ENCODE measurements at places on chromosomes 1 and 21.

- DNase-seq = no peak
Measured at GRCh38 chr1:232059726-232060374, 433.3 kb downstream of the DISC1 start.

- DNase-seq = no peak
Measured at GRCh38 chr21:26892151-26892550, 46.9 kb upstream of the ADAMTS1 start.

DNA sequence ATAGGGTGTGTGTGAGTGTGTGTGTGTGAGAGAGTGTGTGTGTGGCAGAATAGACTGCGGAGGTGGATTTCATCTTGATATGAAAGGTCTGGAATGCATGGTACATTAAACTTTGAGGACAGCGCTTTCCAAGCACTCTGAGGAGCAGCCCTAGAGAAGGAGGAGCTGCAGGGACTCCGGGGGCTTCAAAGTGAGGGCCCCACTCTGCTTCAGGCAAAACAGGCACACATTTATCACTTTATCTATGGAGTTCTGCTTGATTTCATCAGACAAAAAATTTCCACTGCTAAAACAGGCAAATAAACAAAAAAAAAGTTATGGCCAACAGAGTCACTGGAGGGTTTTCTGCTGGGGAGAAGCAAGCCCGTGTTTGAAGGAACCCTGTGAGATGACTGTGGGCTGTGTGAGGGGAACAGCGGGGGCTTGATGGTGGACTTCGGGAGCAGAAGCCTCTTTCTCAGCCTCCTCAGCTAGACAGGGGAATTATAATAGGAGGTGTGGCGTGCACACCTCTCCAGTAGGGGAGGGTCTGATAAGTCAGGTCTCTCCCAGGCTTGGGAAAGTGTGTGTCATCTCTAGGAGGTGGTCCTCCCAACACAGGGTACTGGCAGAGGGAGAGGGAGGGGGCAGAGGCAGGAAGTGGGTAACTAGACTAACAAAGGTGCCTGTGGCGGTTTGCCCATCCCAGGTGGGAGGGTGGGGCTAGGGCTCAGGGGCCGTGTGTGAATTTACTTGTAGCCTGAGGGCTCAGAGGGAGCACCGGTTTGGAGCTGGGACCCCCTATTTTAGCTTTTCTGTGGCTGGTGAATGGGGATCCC is 18.3 kb upstream of the HDAC1 start:
- peak; percentile 57 for DNase-seq

GRCh38 chr1:202812176-202813026 is 1.6 kb downstream of the PCAT6 start:
- DNase-seq = no peak

DNA sequence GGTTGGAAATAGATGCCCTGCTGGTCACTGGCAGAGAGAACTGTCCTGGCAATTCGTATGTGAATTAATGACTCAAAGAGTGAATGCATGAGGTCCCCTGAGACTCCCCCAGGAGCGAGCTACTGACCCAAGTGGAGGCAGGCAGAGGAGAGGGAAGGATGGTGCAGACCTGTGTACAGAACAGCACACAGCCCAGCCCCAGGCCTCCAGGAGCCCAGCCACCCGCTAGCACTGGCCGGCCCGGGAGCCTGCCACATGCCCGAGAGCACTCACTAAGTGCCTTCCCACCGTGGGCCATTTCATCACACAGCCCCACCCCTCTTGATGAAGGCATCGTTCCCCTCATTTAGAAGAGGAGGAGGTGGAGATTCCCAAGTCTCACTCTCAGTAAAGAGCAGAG is 62.0 kb upstream of the IGSF21 start:
- DNase-seq = no peak

- DNase-seq = no peak
Measured at GRCh38 chr1:201737352-201738060, 91.5 kb upstream of the IPO9 start.

DNA sequence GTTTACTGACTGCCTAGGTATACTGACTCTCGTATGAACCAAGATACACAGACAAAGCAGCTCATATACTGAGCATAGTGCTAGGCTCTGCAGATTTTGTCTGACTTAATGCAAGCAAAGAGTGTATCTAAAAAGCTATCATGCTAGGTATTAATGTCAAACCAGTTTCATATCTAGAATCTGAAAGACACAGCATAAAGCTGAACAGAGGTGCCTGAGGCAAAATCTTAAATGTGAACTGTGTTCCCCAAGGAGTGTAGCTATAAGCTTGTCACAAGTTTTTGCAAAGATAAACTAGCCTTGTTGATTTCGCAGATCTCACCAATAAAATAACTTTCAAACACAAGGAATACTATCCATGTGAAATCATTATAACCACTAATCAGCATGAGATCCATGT is 18.1 kb downstream of the JAK1 start:
- DNase-seq = no peak

DNA sequence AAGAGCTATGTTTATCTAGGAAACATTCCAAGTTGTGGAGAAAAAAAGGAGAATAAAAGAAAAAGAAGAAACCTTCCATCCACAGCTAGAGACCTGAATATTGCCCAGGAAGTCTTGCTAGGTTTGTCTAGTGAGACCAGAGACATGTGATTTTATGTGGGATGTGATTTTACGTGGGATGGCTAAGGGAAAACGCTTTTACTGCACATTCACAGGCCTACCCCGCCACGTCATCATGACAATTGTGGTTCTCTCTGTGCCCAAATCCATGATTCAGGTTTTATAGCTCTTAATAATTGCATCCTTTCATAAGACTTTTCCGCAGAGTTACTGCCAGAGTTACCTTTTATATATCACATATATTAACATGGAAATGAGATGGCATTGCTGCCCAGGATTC is 86.4 kb upstream of the SSX2IP start:
- DNase-seq = no peak

DNA sequence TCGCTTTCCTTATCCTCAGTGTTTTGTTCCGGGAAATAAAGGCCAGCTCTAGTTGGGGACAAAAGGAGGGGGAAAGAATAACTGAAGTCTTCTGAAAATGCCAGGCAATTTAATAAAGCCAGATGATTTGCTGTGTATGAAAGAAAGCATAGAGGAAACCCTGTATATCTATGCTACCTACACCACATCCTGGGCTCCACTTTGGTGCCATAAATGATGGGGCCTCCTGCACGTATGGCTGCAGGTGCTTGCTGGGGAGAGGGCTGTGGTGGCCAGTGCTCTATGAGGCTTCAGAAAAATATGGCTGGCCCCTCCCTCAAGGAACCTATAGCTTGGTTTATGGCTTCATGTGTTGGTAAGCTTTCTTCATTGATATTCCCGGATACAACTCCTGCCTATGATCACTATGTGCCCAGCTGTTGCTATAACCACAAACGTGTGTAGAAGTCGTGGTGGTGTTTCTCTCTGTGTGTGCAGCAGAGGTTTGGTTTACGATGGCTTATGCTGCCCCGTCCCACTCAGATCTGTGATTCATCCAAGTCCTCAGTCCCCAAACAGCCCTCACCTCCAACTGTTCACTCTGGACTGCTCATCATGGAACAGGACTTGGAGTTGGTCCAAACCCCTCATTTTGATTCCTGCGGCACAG is 59.5 kb downstream of the BACE2 start:
- no peak for DNase-seq

DNA sequence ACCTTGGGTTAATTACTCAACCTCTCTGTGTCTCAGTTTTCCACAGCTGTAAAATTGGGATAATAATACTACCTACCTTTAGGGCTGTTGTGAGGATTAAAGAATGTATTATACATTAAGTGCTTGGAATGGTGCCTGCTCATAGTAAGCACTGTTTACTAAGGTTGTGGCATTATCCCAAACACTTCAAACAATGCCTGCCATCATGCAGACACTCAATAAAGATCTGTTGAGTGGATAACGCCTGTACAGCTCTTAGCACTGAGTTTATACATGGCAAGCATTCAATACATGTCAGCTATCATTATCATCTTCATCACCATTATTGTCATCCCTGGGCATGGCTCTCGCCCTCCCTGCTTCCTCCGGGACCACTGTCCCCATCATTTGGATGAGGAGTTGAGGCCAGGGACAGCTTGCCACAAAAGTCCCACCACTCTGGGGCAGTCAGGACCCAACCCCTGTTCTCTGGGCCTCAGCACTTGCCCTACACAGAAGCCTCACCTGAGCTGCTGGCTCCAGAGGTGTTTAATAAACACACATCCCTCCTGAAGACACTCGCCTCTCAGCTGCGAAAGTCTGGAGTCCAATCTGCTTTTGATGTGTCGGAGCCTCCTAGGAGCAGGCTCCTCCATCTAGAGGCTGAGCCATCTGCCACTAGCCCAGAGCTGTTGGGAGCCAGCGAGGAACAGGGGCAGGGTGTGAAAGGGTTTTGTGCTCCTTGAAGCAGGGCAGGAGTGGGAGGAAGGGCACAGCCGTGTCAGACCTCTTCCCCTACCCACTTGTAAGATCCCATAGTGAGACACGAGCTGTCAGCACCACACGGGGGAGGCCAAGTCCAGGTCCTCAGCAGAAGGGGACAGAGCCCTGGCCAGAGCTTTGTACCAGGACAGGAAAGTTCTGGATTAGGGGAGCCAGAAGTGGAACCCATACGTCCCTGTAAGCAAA is 80.9 kb upstream of the ZC3H12A start:
- no peak for DNase-seq

GRCh38 chr1:15189692-15190370 is 36.3 kb downstream of the TMEM51 start:
- no peak for DNase-seq

DNA sequence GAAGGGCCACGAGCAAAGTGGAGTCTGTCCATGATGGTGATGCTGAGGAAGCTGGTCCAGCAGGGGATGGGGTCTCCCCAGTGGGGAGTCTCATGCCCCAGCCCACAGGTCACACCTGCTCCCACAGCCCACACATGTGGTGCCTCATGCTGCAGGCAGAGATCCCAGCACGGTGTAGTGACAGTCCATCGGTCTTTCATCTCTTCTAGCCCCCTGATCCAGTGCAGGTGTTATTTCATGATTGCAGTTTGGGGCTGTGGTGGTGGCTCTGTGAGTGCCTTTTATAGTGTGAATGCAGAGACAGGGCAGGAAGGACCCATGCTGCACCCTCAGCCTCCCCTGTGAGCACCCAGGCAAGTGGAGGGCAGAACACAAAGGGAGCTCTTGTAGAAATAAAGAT is 45.0 kb downstream of the UBASH3A start:
- no peak for DNase-seq

GRCh38 chr1:43541721-43542401 is 11.2 kb downstream of the PTPRF start:
- no peak for DNase-seq

DNA sequence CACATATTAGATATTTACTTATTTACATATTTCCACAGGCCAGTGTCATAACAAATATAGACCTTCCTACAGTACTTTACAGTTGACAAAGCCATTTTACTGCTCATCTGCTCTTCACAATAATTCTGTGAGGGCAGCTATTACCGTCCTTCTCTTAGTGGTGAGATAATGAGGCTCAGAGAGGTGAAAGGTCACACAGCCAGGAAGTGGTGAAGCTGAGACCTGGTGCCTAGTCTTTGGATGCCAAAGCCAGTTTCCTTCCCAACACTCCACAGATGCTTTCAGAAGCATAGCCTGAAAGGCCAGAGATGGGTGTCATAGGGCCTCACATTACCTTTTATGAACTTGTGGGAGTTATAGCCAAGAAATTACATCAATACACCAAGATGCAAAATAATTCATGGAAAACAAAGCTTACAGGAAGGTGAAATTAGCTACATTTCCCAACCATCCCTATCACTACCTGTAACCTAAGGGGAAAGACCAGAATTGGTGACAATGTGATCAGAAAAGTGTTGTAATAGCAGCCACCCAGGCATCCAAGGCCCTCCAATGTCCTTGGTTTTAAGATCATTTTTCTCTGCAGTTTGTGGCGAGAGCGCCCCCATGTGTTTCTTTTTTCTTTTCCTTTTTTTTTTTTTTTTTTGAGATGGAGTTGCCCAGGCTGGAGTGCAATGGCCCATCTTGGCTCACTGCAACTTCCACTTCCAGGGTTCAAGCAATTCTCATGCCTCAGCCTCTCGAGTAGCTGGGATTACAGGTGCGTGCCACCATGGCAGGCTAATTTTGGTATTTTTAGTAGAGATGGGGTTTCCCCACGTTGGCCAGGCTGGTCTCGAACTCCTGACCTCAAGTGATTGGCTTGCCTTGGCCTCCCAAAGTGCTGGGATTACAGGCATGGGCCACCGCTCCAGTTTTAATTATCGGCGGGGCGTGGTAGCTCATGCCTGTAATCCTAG is 26.5 kb upstream of the RPL11 start:
- no peak for DNase-seq

DNA sequence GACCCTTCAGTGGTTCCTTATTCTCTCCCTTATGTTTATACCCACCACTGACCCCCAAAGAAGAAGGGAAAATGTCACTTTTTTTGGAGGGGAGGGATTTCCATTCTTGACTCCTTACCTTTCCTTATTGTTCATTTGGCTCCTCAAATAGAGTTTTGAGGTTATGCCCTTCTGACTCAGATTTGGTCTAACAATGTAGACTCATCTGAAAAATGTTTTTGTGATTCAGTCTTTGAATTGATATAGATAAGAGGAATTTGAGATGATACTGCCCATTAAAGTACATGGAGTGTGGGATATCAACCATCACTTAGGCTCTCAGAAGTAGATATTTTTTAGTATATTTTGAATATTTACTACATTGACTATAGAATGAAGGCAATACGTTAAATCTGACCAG is 16.1 kb downstream of the USP1 start:
- no peak for DNase-seq

DNA sequence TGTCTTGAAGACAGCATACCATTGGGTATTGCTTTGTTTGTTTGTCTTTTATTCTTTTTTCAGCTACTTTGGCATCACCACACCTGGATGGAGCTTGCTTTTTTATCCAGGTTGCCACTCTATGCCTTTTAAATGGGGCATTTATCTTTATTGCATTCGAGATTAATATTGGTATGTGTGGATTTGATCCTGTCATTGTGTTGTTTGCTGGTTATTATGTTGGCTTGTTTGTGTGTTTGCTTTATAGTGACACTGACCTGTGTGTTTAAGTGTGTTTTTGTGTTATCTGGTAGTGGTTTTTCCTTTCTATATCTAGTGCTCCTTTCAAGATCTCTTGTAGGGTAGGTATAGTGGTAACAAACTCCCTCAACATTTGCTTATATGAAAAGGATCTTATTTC is 24.9 kb upstream of the KCNH1 start:
- DNase-seq = no peak

Data from activated T-helper 1 cell treated with anti-CD3 and anti-CD28 coated beads, Interleukin-12 subunit alpha, Interleukin-12 subunit beta, Interleukin-2, Interleukin-4 antibody, amounts not matched to agents 30 ng/mL and 10 ng/mL and 1 ng/mL, durations not matched to agents 14 hours and 24 hours and 36 hours (primary cell).